Erythroblast (primary cell): ENCODE measurements at places on chromosomes 11 and 22.

DNA sequence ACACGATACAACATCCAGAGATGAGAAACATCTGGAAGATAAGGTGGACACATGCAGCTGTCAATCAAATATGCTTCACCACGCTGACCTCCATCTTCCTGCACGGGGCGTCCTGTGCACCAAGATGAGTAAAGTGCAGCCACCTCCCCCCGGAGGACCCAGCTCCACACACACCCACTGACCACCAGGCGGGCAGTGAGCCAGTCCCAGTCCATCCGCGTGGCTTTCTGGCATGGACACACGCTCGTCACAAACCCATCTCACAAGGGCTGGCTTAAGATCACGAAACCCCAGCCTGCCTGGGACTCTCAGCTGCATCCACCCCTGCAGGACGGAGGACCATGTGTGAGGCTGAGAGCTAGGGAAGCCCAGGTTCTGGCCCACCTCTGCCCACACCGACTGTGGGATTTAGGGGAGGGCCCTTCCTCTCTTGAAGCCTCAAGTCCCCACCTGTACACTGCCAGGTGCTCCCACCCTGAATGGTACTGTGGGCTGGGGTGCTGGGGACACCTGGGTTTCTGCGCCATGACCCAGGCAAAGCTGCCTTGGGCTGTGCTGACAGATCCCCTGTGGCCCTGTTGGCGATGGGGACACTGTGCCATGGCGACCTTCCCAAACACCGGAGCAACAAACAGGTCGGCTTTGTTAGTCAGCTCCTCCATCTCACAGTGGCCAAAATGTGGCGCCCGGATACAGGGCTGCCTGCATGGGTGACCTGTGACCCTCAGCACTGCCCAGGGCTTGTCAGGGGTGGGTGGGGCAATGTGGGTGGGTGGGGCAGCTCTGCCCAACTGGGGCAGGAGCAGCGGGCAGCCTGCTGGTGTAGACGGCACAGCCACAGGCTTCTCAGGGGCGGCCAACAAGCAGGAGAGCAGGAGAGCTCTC is 629.0 kb downstream of the TBC1D22A start:
- no peak for DNase-seq

- no peak for DNase-seq
Observed at GRCh38 chr22:32621656-32622003, 147.0 kb downstream of the FBXO7 start.

DNA sequence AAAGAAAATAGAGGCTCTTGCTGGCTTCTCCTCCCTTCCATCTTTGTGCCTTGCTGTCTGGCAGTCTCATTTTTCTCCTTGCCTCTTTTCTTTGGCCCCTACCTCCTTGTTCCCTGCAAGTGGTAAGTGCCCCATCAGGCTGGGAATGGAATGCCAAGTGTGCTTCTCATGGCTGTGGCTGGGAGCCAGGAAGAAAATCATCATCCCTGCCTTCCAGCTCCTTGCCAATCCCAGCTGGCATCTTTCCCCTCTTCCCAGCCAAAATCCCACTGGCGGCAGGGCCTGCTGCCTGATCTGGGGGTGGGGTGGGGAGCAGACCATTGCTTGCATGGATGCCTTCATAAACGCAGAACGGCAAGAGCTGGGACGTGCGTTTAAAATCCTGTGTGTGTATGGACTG is 27.0 kb upstream of the SLC25A18 start:
- no peak for DNase-seq

GRCh38 chr11:113555071-113555619 is 79.9 kb upstream of the DRD2 start:
- DNase-seq = peak; percentile 1

- DNase-seq = no peak
Observed at GRCh38 chr11:130189492-130190210, 30.1 kb downstream of the ST14 start.
